Stimulated activated CD8-positive, alpha-beta memory T cell treated with anti-CD3 and anti-CD28 coated beads, Interleukin-2, amount 100 ng/mL, for 48 hours (primary cell): ENCODE measurements at places on chromosomes 13 and 19.

DNA sequence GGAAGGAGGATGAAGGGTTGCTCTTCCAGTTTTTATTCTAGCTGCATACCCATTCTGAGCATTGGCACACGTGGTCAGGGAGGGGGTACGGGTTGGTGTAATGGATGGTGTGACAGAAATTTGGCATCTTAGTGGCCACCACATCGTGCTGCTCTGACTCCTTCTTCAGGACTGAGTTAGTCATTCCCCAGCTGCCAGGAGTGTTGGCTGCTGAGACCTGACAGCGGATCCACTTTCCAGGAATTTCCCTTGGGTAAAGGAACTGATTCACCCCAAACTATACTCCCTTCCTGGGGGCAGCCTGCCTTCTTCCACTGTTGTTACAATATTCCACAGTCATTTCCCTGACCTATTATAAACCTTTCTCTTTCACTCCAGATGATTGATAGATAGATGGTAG lies 595.5 kb upstream of the KLHL1 start:
- no peak for DNase-seq

- no peak for DNase-seq
These were observed 45.3 kb downstream of the WASF3 start for GRCh38 chr13:26602783-26603182.

- no peak for DNase-seq
These were observed 6.3 kb downstream of the PMIS2 start for GRCh38 chr19:35592226-35592625.

- DNase-seq = no peak
These were observed 4.0 kb upstream of the DPF1 start for GRCh38 chr19:38228005-38228377.

DNA sequence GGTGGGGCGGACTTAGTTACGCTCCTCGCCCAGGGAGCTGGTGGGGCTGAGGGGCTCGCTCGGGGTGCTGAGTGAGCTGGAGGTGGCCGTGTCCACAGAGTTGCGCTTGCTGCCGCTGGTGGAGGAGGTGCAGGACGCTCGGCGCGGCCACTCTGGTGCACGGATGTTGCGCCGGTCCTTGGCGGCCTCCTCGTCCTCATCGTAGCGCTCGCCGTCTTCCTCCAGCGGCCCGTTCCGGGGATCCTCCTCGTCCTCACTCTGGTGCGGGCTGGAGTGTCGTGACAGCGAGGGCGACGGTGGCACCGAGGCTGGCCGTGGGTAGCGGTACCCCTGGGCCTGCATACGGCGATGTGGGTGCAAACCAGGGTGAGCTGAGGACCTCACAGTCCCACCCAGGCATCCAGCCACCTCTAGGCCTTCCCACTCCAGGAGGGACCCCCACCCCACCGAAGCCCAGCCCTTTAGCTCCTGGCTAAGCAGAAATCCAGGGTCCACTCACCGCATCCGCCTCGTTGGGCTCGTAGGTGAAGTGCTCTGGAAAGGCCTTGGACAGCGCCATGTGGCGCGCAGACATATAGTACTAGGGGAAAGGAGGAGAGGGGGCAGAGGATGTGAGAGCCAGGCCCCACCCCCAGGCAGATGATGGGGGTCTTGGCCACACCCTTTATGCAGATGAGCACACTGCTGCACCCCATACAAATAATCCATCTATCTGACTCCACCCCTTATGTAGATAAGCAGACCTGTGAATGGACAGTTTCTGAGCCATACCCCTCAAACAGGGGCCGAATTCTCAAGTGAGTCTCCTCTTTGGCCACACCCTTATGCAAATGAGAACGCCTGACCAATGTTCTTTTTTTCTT lies 4.4 kb downstream of the FTL start:
- DNase-seq = no peak

DNA sequence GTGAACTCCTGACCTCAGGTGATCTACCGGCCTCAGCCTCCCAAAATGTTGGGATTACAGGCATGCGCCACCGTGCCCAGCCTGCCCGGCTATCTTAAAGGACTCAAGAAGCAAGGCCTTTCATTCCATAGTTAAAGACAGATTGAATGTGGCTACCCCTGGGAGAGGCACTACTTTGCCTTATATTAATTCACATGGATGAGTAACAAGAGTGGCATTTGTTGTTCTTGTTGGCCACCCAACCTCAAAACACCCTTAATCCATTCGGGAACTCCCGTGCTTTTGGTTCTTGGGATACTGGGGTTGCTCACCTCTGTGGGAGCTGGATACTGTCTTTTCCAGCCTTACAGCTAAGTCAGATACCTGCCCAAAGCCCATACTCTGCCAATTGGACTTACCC lies 34.4 kb upstream of the ABCC4 start:
- DNase-seq = no peak

DNA sequence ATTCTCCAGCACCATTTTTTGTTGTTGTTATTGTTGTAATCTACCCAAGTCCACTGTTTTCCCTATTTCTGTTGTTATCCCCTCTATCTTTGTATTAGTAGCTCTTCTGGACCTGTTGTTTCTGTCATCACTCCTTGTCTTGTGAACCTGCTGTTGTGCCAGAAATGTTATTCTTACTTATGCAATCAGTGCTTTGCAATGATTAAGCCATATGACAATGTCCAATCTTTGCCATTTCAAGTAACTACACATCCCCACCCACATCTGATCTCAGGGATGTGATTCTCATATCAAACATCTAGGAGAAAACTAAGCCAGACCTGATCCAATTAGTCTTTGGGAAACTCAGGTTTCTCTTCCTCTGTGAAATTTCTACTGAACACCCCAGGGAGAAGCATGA lies 472.6 kb upstream of the KLHL1 start:
- DNase-seq = no peak

DNA sequence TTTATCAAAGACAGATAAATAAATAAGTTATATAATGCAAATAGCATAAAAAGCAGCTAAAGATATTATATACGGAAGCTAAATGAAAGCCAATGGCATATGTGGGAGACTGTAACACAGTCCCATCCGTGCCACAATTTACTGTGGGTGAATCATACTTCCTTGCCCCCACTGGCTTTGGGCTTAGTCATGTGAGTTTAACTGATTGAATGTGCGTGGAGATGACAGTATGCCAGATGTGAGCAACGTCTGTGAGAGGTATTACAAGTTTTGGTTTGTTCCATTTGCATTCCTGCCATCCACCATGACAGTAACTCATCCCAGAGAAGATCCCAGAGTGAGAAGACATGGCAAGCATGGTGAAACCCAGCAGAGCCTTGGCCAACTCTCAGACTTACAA lies 340.0 kb downstream of the SUCLA2 start:
- no peak for DNase-seq

- no peak for DNase-seq
These were observed 1.0 kb downstream of the FNDC3A start for GRCh38 chr13:48976576-48977285.

DNA sequence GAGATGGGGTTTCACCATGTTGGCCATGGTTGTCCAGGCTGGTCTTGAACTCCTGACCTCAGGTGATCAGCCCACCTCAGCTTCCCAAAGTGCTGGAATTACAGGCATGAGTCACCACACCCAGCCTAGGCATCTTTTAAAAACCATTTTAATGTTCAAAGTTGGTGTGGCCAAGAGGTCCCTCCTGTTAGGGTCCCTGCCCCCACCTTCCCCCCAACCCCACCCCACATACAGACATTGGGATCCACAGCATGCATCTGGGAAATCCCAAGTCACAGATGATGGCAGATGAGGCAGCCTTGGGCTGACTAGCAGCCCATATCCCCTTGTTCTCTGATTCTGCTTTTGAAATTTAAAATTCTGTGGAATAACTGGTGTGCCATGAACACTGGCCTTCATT lies 226.0 kb downstream of the KATNAL1 start:
- DNase-seq = no peak
